Cortex of kidney (tissue), 1 donor: ENCODE measurements at places on chromosomes 7 and 10.

- no peak for DNase-seq
Measured at GRCh38 chr7:116800594-116800993, 61.8 kb upstream of the CAPZA2 start.

- no peak for DNase-seq
Measured at GRCh38 chr10:49076319-49076718, 39.0 kb downstream of the VSTM4 start.

GRCh38 chr10:70381471-70382421 is 679 bp downstream of the LRRC20 start:
- DNase-seq: peak; percentile 44

DNA sequence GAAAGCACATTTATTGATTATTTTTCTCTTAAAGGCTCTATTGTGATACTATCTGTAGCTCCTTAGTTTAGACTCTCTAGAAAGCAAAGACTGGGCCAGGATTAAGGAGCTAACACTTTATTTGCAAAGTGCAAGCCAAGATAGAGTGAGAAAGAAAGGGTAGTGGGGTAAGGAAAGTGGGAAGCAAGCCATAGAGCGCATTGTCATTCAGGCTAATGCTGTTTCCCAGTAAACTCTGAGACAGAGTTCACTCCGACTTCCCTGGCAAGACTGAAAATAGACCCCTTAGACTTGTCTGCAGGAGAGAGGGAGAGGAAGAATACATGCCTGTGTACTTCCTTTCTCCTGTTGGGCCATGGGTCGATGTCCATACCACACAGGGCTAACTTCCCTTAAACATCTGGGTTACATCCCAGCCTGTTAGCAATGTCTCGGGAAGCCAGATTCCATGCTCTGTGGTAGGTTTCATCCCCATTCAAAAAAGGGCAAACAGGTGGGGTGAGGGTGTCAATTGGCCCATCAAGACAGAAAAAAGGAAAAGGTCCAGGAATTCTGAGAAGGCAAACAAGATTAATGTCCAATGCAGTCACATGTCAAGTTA is 875.8 kb upstream of the CELF2 start:
- DNase-seq: no peak

GRCh38 chr7:21146642-21147423 is 281.1 kb upstream of the SP4 start:
- no peak for DNase-seq

DNA sequence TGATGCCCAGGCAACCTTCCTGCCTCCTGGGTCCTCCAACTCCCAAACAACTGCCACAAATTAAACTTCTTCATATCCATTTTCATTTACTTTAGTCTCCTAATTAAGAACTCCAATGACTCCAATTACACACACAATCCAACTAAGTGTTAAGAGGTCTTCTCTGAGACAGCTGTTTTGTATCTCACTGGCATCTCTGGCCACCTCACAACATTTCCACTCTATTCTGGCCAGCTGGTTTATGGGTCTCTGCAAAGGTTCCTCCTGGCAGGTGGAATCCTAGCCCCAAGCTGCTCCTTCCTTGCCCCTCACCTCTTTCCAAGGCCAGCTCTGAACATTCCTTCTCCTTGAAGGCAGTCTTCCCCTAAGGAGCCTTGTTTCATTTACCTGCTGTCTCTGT is 123.1 kb upstream of the HPS1 start:
- no peak for DNase-seq

DNA sequence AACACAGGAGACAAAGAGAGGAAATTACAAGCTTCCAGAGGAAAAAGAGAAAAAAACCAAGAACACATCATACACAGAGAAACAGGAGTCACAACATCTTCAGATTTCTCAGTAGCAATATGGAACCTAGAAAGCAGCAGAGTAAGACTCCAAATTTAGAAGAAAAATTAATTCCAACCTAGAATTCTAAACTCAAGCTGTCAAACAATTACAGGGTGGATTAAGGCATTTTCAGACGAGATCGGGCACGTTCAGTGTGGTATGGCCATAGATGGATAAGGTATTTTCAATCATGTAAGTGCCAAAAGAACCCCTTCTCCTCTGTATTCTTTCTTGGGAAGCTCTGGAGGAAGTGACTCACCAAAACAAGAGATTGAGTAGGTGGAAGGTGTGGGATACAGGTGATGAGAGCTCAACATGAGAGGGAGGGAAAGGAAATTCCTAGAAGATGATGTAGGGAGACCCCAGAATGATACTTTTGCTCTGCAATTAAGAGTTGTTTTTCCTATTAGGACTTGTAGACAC is 51.6 kb downstream of the FAM204A start:
- no peak for DNase-seq

DNA sequence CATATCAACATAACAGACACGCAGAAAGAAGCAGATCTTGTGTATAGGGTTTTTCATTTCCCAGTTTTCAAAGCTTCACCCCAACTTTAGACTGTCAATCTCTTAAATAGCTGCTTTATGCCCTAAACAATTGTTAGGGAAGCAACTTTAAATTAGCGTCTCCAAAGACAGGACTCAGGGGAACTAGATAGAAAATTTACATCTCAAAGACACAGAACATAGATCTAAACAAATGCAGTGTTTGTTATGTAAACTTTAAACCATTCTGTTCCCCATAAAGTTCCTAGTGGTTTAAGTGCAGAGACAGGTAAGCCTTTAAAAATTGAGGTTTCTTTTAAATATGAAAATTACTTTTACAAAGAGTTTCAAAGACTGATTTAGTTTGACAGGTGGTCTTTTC is 379.2 kb upstream of the GHITM start:
- no peak for DNase-seq

DNA sequence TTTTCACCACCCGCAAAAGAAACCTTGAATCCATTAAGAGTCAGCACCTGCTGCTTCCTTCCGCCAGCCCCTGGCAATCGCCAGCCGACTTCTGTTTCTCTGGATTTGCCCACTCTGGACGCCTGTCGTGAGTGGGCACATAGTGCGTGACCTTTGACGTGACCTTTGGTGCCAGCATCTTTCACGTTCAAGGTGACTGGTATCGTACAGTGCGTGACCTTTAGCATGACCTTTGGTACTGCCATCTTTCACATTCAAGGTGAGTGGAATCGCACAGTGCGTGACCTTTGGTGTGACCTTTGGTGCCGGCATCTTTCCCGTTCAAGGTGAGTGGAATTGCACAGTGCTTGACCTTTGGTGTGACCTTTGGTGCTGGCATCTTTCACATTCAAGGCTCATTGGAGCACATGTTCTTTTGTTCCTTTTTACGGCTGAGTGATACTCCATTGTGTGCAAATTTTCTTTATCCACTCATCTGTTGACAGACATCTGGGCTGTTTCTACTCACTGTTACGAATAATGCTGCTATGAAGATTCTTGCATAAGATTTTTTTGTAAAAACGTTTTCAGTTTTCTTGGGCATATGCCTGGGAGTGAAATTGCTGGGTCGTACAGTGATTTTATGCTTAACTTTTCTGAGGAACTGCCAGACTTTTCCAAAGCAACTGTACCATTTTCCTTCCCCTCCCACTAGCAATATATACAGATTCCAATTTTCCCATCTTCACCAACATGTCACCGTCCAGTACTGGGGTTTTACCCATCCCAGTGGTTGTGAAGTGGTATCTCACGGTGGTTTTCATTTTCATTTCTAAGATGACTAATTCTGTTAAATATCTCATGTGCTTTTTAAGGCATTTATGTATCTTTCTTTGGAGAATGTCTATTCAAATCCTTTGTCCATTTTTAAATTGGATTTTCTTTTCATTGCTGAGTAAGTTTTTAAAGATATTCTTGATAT is 145.3 kb downstream of the DIP2C start:
- no peak for DNase-seq

DNA sequence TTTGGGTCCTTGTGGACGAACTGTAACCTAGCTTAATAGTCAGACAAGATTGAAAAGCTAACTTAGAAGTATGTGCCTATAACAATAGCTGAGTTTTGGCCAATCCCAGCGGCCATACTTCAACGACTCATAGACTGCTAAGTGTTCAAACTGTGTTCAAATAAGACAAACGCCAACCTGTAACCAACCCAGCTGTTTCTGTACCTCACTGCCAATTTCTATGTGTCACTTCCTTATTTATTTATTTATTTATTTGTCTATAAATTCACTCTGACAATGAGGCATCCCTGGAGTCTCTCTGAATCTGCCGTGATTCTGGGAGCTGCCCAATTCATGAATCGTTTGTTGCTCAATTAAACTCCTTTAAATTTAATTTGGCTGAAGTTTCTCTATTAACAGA is 21.7 kb downstream of the ST8SIA6 start:
- DNase-seq: no peak

DNA sequence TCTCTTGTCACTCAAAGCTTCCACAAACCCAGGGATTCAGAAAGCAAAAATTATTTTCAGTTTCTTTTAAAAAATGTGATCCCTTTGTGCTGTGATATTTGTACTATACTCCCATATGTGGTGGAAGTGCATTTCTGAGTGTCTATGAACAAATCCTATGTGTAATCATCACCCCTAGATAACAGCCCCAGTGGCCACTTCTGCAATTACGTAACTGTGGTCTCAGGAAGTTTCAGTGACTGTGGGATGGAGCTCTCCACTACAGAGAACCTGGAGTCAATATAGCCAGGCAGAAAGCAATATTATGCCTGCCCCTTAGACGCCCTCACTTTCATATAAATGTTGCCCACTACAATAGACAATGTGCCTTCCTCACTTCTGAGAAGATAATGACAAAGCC is 1101.7 kb upstream of the GHITM start:
- DNase-seq: no peak
